ENCODE measurements at places on chromosomes 12 and 14.

GRCh38 chr12:66514581-66514980 is 164.3 kb downstream of the GRIP1 start:
- no peak for DNase-seq

DNA sequence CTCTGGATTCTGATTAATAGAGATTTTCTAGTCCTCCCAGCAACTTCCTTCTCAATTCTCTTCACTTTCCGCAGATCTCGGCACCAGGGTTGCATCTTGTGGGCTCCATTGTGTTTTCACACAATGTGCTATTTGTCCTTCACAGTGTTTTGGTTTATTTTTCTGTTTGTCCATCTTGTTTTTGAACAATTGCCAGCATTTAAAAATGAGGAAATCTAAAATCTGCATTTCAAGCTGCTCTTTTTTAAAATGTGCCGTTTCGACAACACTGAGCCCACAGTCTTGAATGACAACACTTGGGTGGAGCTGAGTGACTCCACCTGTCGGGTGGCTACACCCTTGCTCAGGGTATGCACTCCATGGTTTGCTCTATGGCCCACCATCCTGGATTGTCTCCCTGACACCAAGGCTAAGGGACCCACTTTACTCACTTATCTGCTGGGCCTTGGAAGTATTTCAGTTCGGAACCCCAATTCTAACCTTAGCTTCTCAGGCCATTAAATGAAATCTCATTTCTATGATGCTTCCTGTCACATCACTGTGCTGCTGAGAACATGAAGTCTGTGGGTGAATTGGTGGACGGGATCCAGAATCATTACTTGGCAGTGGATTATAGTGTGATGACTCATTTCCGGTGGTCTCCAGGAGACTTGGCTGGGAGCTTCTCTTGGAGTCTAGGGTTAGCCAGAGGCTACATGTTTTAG is 3.4 kb upstream of the MYRFL start:
- DNase-seq, result no peak

GRCh38 chr12:101962486-101962885 is 85.1 kb downstream of the DRAM1 start:
- DNase-seq, result no peak

DNA sequence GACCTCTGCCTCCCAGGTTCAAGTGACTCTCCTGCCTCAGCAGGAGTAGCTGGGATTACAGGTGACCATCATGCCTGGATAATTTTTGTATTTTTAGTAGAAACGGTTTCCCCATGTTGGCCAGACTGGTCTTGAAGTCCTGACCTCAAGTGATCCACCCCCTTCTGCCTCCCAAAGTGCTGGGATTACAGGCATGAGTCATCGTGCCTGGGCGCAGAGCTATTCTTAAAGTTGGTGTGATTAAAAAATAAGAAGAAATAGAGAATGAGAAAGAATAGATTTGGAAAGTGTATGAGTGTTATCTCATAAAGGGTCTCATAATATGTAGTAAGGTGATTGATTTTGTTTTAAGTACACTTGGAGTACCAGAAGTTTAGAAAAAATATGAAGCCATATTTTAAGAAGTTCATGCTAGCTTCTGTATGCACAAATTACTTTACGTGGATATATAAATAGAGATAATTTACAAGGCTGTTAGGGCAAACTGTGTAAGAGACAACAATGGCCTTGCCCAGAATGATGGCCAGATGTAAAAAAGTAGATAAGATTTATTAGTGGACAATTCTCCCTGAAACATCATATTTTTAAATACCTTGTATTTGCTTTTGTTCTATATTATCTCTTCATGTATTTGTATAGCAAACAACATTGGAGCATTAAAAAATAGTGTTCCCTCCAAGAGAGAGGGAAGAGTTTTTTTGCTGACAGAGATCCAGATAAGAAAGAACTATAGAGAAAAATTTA is 1108.5 kb downstream of the SLC16A7 start:
- no peak for DNase-seq

GRCh38 chr14:103155010-103155409 is 31.7 kb downstream of the TNFAIP2 start:
- no peak for DNase-seq

- DNase-seq, result no peak
These were observed 716.3 kb upstream of the MDGA2 start for GRCh38 chr14:48391661-48392060.

DNA sequence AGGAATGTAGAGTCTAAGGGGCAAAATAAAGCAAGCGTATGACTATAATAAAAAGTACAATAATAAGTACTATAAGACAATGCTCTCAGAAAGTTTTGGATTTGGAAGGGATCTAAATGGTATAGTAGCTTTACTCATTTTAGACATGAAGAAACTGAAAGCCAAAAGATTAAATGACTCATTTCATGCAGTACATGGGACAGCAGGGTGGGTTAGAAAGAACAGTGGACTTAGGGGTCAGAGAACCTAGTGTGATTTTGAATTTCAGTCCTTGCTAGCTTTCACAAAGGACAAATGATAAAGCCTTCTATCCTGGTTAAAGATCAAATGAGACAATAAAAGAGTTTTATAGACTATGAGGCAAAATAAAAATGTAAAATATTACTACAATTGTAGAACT is 6.8 kb upstream of the LEMD3 start:
- DNase-seq, result no peak

GRCh38 chr12:56948457-56948777 is 9.0 kb downstream of the RDH16 start:
- no peak for DNase-seq

GRCh38 chr12:70721656-70722357 is 84.6 kb upstream of the PTPRB start:
- no peak for DNase-seq

DNA sequence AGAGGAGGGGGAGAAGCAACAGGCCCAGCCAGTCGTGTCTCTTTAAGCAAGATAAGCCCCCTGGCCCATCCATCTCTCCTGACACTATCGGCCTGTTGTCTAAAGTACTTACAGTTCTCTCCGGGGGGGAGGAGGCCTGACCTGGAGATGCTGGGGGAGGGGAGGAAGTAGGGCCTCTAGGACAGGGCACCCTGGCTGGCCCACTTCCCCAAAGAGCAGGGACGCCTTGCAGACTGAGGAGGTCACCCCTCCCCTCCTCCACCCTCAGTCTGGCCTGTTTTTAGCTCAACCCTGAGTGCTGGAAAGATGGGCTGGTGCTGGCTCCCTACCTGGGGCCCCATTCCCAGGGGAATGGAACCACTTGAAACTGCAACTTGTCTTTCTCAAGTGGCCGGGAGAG is 70.3 kb downstream of the TBX5 start:
- no peak for DNase-seq

DNA sequence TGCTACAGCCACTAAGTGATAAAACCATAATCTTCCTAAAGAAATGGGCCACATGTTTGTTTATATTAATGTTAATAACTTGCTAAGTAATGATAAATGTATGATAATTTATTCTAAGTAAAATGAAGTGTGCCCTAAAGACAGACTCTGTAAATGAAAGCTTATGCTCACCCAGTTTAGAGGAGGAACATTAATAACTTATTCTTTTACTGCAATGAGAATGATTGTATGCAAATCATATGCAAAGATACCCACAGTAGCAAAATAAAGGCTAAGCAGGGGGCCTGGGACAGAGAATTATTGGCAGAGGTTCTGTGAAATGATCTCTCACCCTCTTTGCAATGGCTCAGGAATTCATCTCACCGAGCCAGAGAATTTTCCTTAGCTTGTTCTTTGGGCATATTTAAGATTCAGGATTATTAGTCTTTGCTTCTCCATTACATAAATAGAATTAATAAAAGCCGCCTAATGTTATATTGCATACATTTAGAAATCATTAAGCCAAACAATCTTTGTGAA is 75.9 kb downstream of the TMEM132D start:
- DNase-seq, result no peak

GRCh38 chr12:90499795-90500194 is 455.2 kb downstream of the CCER1 start:
- DNase-seq, result no peak

GRCh38 chr12:100698518-100698917 is 96.1 kb upstream of the ANO4 start:
- DNase-seq, result no peak

- DNase-seq, result no peak
These were observed 46.5 kb upstream of the IFNG-AS1 start for GRCh38 chr12:67942724-67943123.

DNA sequence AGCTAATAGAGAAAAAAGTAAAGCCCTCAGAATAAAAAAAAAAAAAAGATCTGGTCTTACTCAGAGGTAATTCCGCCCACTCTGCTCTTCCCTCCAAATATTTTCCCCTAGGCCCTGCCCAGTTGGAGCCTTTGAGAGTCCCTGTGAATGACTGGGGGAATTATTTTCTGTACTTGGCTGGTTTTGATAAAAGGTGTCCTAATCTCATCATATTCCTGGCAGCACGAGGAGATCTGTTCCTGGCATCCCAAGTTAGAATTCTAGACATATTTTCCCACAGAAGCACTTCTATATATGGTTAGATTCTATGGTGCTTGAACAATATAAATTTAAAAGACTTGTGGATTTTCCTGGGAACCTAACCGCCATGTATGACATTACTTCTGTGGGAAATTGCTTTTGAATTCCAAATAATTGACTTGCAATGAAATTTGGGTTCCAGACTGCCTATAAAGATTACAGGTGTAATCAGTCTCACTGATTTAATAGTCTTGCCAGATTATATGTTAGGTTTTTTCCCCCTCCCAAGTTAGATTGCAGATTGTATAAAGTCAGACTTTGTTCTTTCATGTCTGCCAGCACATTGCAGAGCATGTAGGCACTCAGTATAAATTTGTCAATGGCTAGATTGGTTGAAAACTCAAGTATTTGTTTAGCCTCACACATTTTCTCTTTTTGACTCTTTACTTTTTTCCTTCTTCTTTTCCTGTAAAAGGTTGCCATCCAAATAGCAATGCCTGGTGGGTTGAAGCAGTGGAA is 12.3 kb downstream of the GPX2 start:
- DNase-seq, result no peak

DNA sequence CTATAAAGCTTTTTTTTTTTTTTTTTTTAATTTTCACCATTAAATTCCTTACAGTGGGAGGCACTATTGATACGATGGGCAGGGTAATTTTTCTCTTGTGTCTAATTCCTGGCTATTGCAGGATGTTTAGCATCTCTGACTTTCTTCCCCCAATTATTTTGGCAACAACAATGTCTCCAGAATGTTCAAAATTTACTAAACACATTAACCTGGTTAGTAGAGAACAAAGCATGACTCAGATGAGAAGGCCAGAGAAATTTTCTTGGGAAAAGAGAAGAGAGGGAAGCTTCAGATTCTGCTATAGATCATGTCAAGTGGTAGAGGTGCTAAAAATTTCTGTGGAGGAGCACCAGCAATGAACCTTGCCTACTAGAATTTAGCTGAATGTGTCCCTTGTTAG is 171.5 kb upstream of the PRICKLE1 start:
- no peak for DNase-seq

- DNase-seq, result no peak
These were observed 125.3 kb upstream of the PWP1 start for GRCh38 chr12:107560165-107560898.

GRCh38 chr14:32075672-32076277 is 1.3 kb upstream of the ARHGAP5 start:
- no peak for DNase-seq

GRCh38 chr14:68250927-68251768 is 431.6 kb downstream of the RAD51B start:
- no peak for DNase-seq

GRCh38 chr14:20428010-20428365 is 8.0 kb downstream of the KLHL33 start:
- no peak for DNase-seq

DNA sequence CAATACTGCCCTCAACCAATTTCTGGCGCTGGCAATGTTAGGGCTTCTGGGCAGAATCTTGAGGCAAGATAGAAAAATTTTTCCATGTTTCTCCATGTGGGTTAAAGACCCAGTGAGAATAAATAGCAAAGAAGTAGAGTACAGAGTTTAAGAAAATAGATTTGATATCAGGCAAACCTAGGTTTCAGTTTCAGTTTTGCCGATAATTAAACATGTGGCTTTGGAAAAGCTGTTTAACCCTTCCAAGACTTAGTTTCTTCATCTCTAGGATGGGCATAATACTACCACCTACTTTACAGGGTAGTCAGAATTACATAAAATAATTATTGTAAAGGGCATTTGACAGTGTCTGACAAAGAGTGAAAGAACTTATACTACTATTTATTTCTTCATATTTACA is 360.4 kb downstream of the PCNX1 start:
- no peak for DNase-seq

GRCh38 chr12:96263449-96263902 is 69.3 kb downstream of the ELK3 start:
- no peak for DNase-seq

- DNase-seq, result no peak
These were observed 766.0 kb upstream of the TBX3 start for GRCh38 chr12:115450017-115450416.

DNA sequence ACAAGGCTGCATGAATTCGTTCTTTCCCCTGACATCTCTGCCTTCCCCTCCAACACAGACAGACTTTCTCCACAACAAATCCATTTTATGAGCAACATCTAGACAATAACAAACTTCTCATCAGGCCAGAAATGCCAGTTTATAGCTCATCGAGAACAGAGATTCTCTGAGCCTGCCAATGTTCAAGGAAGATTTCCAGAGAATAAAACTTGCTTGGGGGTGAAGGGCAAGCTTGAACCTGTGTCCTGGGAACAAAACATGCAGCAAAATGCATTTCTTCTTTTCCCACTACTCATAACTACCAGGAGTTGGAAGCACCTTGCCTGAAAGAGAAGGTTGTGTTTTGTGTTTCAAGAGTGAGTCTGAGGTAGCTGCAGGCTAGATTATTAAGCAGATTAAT is 6.8 kb downstream of the MAP1LC3B2 start:
- no peak for DNase-seq

DNA sequence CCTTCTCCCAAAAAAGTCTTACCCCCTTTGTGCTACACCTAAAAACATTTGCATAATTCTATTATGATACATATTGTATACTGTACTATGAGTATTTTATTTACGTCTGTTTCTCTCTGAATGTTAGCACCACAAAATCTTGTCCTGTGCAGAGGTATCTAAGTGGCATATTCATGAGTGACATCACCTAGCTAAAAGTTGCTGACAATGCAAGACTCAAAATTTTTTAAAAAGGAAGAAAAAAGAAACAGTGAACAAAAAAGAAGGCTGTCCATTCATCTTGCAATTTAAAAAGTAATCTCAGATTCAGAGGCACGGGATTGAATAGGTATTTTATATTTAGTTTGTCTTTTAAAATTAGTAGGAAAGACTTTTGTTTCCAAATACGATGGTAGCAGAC is 69.4 kb downstream of the KITLG start:
- no peak for DNase-seq

DNA sequence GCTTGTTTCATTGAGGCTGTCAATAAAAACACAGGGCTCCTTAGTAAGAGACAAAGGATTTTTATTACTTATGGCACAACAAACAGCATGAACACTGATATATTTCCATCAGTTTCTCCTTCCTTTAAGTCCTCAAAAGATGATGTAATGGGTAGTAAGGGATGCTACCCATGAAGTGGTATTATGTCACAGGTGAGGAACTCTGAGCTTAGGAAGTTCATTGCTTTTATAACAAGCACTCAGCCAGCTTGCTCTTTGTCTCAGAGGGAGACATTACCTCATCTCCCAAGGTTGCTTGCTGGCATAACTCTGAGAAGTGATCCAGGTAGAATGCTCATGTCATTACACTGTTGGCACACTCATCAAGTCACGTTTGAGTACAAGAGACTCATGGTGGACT is 287.0 kb upstream of the OR4E1 start:
- no peak for DNase-seq

Measured in activated CD4-positive, alpha-beta T cell treated with anti-CD3 and anti-CD28 coated beads for 48 hours (primary cell).